ENCODE measurements at places on chromosomes 16 and 17.

- DNase-seq = no peak
Measured at GRCh38 chr16:86716649-86717048, 138.3 kb downstream of the FOXL1 start.

DNA sequence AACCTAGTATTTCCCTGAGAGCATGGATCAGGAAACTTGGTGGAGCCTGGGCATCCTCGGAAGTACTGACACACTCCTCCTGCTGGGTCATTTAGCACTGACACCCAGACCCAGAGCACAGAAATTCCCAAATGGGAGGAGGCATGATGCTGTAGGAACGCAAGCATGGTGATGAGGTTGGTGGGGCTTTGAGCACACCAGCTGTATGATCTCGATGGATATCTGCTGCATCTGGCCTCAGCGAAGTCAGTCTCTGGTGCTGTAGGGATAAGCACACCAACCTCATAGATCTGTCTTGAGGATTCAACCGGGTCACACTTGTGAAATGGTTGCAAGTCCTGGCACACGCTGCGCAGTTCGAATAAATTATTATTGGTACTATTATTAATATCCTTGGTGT is 52.5 kb downstream of the SHISA6 start:
- no peak for DNase-seq

GRCh38 chr16:71198408-71198807 is 32.1 kb downstream of the HYDIN start:
- no peak for DNase-seq

GRCh38 chr17:32256012-32256700 is 9.5 kb upstream of the RHBDL3 start:
- DNase-seq = no peak

DNA sequence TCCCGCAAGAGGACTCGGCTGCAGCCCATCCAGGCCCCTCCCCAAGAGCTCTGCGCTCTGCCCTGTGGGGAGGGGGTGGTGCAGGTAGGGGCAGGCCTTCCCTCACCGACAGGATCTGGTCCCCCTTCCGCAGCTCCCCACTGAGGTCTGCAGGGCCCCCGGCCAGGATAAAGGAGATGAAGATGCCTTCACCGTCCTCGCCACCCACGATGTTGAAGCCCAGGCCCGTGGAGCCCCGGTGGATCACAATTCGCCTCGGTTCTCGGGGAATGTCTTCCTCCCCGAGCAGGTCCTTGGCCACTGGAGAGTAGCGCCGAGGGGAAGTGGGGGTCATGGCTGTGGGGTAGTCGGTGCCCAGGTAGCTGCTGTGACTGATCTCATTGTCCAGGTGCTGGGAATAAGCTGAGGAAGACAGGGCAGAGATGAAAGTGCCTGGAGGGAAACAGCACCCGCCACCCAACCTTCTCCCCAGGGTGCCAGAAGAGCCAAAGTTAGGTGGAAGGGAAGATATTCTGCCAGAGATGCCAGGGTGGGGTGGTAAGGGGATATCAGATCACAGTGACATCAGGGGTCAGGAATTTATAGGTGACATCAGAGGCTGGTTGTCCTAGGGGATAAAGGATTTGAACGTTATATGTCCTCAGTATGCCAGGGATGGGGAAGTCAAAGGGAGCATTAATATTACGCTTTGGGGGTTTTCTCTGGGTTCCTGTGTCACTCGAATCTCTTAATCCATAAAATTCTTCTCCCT is 17.7 kb upstream of the ASGR1 start:
- no peak for DNase-seq

All from GM10248 (cell line).